ENCODE measurements at places on chromosomes 16 and 17. TPM values are rescaled to one million over a fixed set of nuclear protein-coding genes. Genes with fewer than 3 reads are reported as not detected.
A peak's percentile ranks its signal among the peaks of the same experiment; 100 is the strongest.

DNA sequence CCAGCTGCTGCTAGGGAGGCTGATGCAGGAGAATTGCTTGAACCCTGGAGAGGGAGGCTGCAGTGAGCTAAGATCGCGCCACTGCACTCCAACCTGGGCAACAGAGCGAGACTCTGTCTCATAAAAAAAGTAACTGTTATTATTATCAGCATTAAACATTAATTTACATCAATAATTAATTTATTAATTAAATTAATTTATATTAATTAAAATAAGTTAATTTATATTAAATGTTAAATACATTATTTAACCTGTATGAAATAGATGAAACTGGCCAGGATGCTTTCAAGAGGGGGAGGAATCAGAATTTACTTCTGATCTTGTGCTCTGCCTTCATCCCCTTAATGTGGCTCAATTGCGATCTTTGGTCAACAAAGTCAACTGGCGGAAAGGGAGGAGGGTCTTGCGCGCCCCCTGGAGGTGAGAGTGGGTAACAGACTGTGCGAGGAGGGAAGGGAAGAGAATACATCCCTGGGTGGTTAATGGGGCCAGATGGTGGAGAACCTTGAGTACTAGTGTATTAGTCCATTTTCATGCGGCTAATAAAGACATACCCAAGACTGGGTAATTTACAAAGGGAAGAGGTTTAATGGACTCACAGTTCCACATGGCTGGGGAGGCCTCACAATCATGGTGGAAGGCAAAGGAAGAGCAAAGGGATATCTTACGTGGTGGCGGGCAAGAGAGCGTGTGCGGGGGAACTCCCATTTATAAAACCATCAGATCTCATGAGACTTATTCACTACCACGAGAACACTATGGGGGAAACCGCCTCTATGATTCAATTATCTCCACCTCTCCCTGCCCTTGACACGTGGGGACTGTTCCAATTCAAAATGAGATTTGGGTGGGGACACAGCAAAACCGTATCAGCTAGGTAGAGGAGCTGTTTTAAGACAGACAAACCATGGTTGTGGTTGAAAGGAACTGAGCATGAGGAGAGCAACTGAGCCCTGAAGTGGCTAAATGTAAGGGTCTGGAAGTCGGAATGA lies 15.7 kb upstream of the CPPED1 start:
- H3K27me3 ChIP-seq, result no peaks in the 10 kb centered on the region
- H3K36me3 ChIP-seq, result no peaks in the 10 kb centered on the region
- peak; percentile 74 for DNase-seq
- H3K4me1 ChIP-seq, result no peaks in the 10 kb centered on the region

GRCh38 chr17:30476726-30477082 lies 504 bp upstream of the GOSR1 start:
- no peak for DNase-seq
- peak overlapping the region; percentile 90 for H3K27ac ChIP-seq
- H3K27me3 ChIP-seq, result no peaks in the 10 kb centered on the region
- H3K4me3 ChIP-seq, result peak overlapping the region; percentile 83

GRCh38 chr17:5553479-5553878 lies 30.8 kb downstream of the NLRP1 start:
- no peak overlapping the region for H3K27ac ChIP-seq
- H3K27me3 ChIP-seq, result no peaks in the 10 kb centered on the region
- no peak overlapping the region for H3K4me3 ChIP-seq

- H3K36me3 ChIP-seq, result no peaks in the 10 kb centered on the region
- H3K4me1 ChIP-seq, result no peaks in the 10 kb centered on the region
- no peak overlapping the region for H3K4me3 ChIP-seq
- no peaks in the 10 kb centered on the region for H3K27me3 ChIP-seq
These were observed 14.5 kb downstream of the BAIAP2 start for GRCh38 chr17:81049372-81049911.

Gene GRB7
- not detected for total RNA-seq

Gene PABPN1L
- total RNA-seq, result not detected

Measured in sigmoid colon (tissue), 7 donors.